ENCODE measurements at places on chromosomes 1 and 21.

GRCh38 chr1:243580984-243581383 is 269.1 kb downstream of the AKT3 start:
- DNase-seq, result no peak

DNA sequence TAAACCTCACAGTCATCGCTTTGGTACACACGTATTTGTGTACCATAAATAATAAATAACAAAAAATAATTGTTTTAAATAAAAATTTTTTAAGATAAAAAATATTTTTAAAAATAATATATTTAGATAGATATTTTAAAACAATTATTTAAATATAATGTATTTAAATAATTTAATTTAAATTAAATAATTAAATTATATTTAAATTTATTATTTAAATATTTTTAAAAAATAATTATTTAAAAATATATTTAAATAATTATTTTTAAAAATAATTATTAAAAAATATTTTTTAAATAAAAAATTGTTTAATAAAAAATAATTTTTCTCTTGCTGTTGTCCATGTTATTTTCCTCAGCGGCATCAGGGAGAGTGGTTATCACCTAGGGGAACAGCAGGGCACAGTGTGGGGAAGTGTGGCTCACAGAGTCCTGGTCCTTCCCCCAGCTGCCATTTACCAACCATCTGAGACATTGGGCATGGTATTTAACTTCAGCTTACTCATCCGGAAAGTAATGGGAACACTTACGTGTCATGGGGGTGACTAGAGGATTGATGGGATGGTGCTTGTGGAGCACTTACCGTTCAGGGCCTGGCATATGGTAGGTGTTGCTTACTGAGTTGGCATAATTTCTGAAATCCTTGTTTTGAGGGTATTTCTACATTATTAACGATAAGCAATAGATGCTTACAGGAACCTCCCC is 92.9 kb upstream of the TSPAN2 start:
- DNase-seq, result peak; percentile 15

DNA sequence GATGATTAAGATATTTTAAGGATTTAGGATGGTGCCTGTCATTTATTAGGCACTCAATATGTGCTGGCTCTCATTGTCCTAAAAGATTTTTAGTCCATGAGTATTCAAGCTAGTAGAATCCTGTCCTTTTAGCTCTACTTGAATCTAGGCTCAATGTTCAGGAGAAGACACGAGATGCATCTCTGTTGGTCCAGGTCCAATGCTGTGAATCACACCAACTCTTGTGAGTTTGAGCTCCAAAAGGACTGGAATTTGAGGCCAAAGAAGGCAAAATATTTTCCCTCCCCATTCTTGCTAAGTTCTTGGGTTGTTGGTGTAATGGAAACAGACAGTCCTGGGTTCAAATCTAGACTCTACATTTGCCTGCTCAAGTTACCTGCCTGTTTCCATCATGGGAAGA is 1.4 kb upstream of the PODN start:
- no peak for DNase-seq

DNA sequence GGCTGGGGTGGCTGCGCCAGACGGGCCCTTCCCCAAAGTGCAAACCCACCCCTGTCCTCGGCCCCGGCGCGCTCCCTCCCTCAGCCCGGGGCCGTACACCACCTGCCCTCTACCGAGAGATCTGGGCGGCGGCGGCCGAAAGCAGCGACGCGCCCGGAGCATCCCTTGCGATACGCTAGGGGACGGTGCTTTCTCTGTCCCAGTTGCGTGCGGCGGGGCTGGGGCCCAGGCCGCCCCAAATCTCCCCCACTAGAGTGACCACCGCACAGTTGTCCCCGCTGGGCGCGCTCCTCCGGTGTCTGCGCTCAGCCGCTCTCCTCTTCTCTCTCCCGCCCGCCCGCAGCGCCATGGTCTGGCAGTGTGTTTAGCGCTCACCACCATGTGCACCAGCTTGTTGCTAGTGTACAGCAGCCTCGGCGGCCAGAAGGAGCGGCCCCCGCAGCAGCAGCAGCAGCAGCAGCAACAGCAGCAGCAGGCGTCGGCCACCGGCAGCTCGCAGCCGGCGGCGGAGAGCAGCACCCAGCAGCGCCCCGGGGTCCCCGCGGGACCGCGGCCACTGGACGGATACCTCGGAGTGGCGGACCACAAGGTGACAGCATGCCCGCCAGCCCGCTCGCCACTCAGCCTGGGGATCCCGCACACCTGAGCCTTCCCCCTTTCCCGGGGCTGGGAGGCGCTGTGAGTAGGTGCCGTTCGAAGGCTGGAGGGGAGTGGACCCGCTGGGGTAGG is 1.0 kb downstream of the ST6GALNAC5 start:
- DNase-seq, result no peak

- no peak for DNase-seq
Observed at GRCh38 chr1:12047120-12047876, 15.8 kb upstream of the TNFRSF8 start.

DNA sequence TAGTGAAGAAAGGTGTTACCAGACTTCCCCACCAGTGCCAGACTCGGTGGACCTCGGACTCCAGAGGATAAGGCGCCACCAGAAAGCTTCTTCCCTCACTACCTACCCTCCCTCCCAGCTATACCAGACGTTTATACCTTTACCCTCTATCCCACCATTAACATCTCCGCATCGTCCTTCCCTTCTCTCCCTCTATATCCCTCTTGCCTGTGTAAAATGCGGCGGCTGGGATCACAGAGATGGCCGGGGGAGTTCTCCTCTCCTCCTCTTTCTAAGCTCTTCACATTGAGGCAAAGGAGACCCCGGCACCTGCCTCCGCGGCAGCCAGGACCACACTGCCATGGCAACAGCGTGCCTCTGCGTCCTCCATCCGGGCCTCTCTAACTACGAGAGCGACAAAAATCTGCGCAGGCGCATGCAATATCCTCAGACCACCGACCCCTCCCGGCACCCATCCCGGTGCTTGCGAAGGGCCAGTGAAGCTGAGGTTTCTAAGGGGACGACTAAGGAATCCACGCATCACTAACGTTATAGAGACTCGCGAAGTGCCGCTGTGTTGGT is at the start of gene CCDC181:
Gene CCDC181, minus strand, starts transcription at position 394 of the 561 bp plus-strand sequence. CDS start 2,547 bp downstream, outside the sequence.
- peak; percentile 90 for DNase-seq

DNA sequence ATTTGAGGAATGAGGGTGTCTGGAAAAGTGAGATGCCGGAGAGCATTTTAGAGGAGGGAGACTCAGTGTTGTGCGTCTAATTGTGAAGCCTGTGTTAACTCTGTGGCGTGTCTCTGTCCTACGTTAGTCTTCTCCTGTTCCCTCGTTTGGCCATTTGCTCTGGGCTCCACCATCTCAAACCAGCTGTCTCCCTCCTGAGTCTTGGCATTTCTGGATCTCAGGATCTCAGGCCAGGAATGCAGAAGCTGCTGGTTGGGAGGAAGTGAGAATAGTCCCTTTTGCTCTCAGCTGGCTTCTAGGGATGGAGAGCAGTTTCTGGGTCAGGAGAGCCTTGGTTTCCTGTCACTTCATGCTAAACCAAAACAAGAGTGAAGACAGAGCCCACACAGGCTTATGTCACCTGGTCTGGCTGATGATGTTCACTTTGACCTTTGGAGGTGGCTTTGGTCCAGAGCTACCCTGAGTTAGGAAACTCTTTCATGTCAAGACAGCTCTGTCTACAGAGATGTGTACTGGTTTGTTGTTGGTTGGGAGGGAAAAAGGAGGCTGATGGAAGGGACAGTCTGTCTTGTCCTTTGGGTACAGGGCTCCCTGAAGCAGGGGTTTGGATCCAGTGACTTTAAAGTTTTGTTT is 859 bp downstream of the NFASC start:
- no peak for DNase-seq

DNA sequence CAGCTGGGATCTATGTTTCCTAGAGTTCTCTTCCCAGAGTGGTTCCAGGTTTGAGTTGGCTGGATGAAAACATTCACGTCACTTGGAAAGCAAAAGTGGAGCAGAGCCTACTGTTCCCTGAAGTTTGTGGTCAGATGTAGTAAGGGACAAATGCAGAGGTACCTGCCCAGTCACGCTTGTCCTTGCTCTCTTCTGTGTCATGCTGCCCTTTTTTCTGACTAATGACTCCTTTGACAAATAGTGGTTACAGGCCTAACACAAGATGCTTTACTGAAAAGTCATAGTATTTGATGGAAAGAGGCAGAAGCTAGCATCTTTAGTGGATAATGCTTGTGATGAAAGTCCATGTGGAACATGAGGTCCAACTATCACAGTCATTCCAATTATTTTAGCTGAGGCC is 881.4 kb upstream of the B3GALT2 start:
- DNase-seq, result no peak

- DNase-seq, result no peak
Observed at GRCh38 chr21:43276811-43277210, 108.0 kb downstream of the CRYAA start.

DNA sequence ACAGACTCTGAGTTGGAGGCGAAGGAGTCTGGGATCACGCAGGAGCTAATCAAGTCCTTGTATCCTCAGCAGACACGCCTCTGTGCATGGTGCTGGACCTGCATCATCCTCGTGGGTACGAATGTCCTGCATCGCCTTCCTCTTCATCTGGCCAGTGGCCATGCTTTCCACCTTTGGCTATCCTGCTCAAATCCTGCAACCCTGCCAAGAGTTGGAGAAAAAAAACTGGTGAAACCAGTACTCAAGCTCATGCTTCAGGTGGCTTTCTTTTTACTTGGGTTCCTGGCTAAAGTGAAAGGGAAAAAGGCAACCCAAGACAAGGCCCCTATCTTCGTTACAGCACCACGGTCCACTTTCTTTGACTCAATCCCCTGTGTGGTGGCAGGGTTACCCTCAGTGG is 8.9 kb downstream of the SETSIP start:
- no peak for DNase-seq

DNA sequence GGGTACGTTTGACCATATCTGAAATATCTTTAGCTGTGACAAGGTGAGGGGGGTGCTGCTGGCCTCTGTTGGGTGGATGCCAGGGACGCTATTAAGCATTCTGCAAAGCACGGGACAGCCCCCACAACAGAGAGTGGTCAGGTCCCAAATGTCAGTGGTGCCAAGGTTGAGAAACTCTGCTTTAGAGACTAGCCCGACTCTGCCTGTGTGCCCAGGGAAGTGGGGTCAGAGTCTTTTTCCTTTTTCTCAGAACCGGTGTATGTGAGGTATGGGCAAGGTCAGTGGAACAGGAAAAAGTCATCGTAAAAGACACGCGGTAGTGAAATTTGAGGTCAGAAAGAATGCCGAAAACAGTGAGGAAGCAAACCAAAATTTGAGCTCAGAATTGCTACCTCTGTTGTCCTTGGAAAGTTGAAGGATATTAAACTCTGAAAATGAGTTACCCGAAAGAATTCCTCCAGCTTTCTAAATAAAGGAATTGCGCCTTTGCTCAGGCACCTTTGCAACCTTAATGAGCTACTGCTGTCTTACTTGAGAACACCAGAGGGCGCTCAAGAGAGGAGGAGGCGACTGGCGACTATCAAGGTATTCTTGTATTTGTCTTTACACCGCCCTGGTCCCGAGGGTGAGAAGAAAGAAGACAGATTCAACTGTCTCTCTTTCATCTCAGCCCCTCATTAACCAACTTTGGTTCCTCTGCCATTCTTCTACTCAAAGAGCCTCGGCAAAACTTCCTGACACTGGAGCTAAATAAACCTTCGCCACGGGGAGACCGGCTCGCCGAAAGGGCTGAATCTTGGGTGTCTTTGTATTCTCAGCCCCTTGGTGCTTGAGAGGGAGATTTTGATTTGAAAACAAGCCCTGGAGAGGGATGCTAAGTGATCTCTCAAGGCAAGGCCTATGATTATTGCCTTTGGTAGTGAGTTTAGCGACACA is 85.4 kb upstream of the OLIG2 start:
- peak; percentile 31 for DNase-seq

DNA sequence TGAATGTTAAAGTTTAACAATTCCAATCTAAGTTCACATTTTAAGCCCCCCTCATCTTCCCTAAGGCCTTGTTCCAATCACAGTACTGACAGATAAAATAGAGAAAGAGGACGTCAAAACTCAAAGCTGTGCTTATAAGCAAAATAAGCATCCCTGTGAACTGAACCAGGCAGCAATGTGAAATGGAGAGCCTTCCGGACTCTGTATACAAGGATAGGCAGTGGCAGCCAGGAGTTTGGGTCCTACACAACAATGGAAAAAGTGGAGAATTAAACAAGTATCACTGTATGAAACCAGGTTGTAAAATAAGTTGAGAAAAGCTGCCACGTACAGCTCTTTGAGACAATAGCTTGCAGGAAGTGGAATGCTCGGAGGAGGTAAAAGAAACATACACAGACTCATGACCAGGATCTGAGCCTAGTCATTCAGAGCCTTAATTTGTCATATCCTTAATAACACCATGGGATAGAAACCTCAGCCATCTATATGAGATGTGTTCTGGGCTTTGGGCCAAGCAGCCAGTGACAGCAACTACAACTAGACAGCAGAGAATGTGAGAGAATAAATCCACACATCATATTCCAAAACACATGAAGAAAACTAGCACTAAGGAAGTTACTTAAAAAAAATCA is 55.2 kb upstream of the PALMD start:
- no peak for DNase-seq

DNA sequence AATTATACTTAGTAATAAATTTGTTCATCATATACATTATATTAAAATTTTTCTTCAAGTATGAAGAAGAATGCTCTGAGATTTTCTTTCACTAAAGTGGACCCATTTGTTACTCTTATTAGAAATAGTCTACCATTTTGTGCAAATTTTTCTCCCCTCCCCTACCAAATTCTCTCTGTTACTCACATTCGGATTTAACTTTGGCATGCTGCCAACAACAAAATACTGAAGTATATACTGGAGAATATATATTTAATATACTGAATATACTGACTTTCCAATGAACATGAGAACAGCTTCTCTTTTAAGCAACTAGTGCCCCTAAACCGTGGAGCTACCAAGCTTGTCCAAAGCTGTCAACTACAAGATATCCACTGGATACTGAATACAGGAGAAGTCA is 57.2 kb downstream of the CENPF start:
- DNase-seq, result no peak

GRCh38 chr1:167273027-167273800 is 52.5 kb downstream of the POU2F1 start:
- no peak for DNase-seq

DNA sequence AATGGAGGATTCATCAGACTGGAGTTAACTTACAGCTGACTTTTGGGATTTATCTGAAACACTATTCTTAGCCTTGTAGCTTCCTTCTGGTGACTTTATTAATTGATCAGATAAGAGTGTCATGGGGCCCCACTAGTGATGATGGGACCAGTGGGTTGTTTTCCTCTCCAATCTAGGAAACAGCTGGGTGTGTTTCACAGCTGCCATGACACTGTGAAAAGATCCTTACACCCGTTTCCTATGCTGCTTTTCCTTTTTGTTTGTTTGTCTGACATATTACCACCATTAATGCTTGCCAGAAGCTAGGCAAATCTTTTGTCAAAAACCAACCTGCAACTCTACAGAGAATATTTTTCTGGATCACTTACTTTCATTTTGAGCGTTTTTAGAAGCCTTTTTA is 86.2 kb downstream of the ZBTB18 start:
- DNase-seq, result no peak

GRCh38 chr1:117239467-117239866 is 28.7 kb upstream of the VTCN1 start:
- no peak for DNase-seq

GRCh38 chr1:208528578-208529240 is 284.5 kb upstream of the PLXNA2 start:
- no peak for DNase-seq

GRCh38 chr1:14658642-14659041 is 60.2 kb downstream of the KAZN start:
- DNase-seq, result no peak

Data from NCI-H187 (cell line).